ENCODE measurements at places on chromosomes 1 and 21.

- no peak for DNase-seq
Observed at GRCh38 chr1:234875953-234876855, 252.4 kb downstream of the TOMM20 start.

DNA sequence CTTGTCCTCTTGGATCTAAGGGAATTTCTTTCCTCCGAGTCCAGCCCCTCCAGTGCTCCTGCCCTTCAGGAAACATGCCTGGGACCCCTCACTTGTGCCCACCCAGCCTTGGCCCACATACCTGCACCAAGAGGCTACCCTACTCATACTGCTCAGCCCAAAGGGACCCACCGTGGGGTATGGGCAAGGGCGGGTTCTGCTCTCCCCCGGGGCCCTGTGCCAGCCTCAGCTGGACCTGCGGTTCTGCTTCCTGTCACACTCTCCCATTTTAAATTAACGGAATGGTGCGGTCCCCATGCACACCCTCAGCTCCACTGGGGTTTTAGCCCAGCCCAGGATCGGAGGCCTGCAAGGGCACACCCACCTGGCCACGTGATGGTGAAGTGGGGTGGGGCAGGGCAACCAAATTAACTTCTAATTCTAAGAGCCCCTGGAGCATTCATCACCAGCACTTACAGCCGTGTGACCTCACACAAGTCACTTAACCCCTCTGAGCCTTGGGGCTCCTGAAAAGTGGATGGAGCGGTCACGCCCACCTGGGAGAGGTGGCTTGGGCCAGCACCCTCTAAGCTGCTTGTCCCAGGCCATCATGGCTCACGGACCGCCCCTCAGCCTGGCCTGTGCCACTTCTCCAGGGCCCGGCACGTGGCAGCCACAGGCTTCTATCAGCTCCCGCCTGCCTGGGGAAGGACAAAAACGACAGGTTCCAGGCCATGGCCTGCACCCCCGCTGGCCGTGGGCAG, 28.3 kb downstream of the TP73 start:
- DNase-seq = no peak

DNA sequence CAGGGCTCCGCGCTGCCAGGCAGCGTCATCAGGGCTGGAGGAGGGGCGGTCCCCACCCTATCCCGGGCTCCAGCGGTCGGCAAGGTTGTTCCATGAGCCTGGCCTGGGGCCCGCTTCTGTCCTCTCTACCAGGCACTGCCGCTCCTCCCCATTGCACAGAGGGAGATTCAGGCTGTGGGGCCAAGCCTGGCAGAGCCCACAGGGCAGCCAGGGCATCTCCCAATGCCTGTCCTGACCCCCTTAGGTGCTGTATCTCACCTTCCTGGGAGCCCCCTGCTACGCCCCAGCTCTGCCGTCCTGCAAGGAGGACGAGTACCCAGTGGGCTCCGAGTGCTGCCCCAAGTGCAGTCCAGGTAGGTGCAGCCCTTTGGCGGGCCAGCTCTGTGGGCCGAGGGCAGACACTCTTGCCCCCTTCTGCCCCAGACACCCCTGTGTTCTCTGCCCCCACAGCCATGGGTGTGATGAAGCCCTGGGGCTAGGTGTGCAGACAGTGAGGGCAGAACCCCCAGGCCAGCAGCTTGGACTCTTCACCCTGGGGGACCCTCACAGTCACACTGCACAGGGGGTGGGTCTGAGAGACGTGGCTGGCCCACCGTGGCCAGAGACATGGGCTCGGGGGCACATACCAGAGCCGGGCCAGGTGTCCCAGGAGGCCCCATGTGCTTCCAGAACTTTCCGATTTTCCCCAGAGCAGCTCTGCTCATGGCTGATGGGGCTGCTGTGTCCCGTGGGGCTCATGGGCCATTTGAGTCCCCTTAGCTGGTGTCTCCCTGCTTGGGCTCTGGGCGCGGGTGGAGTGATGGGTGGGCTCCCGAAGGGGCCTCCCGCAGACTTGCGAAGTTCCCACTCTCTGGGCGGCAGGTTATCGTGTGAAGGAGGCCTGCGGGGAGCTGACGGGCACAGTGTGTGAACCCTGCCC, 1.6 kb downstream of the TNFRSF14 start:
- no peak for DNase-seq

GRCh38 chr1:211723273-211723672, 47.9 kb upstream of the NEK2 start:
- DNase-seq = no peak

- DNase-seq = no peak
Observed at GRCh38 chr1:25702101-25702775, 85.6 kb downstream of the MAN1C1 start.
